ENCODE measurements at places on chromosomes 13 and 19.
A peak's percentile ranks its signal among the peaks of the same experiment; 100 is the strongest.

DNA sequence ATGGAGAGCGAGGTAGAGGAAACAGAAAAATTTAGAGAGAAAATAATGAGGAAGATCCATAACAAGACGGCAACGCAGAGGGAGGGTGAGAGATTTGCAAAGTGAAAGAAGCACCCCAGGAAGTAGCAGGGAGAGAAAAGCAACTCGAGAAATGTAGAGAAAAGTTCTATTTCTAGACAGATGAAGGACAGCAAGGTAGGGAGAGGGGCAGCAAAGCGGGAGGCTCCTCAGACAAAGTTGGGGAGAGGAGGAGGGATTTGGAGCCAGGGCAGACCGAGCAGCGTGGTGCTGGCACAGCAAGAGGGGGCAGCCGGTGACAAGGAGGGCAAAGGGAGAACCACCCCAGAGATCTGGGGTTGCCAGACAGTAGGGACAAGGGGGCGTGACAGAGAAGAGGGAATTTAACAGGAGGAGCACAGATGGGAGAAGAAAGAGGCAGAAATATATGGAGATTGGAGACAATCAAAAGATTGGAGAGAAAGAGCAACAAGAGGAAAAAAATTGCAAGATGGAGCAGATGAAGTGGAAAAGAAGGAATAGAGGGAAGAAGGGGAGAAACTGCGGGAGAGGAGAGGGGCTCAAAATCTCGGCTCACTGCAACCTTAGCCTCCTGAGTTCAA is 989 bp downstream of the ZNF766 start:
- peak; percentile 27 for DNase-seq

GRCh38 chr13:109733550-109733949 is 52.8 kb downstream of the IRS2 start:
- no peak for DNase-seq

GRCh38 chr19:49844138-49845095 is 6.5 kb upstream of the PTOV1 start:
- no peak for DNase-seq

- DNase-seq: peak; percentile 13
These were observed 46.7 kb downstream of the ZNF729 start for GRCh38 chr19:22332924-22333323.

DNA sequence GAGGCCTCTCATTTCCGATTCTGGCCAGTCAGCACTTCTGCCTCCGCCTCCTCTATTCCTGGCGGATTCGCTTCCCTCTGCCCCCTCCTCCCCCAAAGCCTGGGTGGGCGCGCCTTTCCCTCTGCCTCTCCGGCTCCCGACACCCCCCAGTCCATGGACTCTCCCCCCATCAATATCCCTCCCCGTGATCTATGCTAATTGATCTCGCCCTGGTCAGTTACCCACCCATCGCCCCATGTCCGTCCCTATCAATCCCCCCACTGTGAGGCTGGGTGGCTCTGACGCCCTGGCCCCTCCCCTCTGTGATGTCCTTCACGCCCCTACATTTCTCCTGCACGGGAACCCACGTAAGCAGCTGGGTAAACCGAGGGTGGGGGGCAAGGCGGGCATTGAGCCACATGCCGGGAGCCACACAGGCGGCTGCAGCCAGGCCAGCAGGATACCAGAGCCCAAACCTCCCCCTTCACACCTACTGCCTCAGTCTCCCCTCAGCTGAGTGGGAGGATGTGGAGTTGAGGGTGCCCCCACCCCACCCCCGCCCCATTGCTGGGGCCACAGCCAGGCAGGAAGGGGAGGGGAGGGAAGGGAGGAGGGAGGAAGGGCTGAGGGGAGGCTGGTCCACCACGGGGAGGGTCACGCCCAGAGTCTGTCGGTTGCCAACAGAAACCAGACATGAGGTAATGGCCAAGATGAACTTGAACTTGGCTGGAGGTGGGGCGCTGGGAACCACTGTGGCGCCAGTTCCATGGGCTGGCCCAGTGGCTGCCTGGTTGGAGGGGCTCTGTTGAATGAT is 21.0 kb downstream of the SMIM24 start:
- DNase-seq: peak; percentile 91

DNA sequence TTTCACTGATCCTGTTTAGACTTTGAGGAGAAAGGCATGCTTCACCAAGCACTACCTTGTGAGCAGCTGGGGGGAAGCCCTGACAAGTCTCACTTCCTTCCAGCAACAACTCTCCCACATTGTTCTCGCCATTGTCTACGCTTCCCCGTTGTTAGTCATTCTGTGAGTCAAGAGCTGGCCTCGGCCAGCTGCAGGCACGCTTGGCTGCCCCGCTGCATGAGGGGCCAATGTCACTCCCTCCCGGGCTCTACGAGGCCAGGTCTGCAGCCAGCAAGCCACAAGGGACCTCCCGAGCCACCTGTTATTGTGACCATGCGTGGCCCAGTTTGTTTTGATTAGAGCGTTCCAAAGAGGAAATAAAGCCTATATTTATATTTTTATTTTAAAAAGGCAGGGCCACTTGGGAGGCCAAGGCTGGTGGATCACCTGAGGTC is 220.9 kb downstream of the FOXO1 start:
- peak; percentile 60 for DNase-seq

- no peak for DNase-seq
These were observed 1431.0 kb upstream of the SPRY2 start for GRCh38 chr13:81771951-81772350.

DNA sequence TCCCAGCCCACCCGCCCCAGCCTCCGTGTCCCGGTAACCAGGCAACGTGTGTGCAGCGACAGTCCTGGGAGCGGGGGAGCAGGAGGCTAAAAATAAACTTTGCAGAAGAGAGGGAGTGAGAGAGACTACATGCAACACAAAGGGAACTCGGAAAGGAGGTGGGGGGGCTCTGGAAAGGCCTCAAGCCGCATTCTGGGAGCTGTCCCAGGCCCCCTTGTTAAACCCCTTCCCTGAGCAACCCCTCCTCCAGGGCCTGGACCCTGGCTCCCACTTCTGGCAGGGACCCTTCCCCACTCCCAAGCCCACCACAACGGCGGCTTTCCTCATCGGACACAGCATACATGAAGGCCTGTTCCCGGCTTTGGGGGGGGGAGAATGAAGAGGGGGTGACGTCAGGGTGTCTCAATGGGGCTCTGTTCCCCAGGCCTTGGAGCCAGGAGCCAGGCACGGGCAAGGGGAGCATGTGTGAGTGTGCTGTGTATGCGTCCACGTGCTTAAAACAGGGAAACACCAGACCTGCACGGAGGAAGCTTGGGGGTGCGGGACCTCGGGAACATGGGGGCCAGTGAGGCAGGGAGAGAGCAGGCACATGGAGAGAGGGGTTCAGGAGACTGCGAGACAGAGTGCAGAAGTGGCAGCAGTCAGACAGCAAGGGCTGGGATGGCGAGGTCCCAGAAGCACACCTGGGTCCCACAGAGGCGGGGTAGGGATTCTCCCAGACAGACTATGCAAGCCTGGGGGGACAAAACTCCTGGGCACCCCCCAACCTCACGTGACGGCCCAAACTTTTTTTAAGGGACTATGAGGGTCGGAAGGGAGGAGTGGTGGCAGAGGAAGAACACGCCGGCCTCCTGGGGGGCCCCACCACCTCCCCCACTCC is 2.3 kb downstream of the ERF start:
- no peak for DNase-seq

- no peak for DNase-seq
These were observed 5.4 kb upstream of the CDC37 start for GRCh38 chr19:10408511-10409283.

DNA sequence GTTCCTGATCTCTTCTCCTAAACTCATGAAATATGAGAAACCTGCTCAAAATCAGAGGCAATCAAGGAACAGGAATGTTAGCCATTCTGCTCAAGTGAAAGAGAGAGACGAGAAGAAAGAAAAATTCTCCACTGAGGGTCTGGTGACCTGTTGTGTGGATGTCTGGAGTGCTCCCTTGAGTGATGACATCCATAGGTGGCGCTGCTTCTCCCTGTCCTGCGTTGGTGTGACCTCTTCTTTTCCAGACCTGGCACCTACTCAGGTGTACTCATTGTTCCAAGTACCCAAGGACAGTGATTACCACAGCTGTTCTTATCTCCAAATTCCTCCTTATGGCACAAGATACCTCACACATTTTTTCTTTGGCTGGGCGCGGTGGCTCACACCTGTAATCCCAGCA is 4.0 kb downstream of the ZNF223 start:
- DNase-seq: no peak

DNA sequence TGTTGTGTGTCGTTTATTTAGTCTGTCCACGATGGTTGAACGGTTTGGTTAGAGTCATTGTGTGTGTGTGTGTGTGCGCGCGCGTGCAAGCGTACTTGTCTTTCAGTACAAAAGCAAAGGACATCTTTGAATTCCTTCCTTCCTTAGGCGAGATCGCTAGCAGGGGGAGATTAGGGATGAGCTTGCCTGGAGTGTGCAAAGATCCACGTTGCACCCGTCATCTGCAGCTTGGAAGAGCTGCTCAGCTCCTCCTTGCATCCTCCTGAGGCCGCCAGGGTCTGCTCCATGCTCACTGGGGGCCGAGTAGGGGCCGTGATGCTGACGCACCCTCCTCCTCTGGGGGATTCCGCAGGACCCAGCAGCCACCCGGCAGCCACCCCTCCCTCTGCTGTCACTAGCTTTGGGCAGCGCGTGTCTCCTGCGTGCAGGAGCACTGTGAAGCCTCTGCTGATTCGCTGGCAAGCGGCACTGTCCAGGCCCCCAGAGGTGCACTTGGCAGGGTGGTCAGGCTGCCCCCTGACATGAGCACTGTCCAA is 137.3 kb downstream of the KDM4B start:
- no peak for DNase-seq

GRCh38 chr13:21347753-21348318 is 111.3 kb downstream of the ZDHHC20 start:
- no peak for DNase-seq

GRCh38 chr13:52969373-52969772 is 59.2 kb upstream of the OLFM4 start:
- no peak for DNase-seq

DNA sequence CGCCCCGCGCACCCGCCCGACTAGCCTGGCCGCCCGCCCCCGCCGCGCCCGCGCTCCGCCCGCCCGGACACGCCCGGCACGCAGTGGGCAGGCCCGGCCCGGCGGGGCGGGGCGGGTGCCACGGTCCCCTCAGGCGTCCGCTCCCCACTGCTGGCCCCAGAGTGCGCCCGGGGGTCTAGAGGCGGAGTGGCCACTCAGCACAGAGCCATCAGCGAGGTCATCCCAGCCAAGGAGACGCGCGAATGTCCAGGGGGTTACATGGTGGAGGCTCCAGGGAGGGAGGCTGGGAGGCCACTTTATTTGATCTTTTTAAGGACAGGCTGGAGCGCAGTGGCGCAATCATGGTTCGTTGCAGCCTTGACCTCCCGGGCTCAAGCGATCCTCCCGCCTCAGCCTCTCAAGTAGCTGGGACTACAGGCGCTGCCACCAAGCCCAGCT is 236 bp upstream of the TINCR start:
- no peak for DNase-seq

GRCh38 chr13:100608906-100609305 is 20.3 kb upstream of the GGACT start:
- DNase-seq: no peak

DNA sequence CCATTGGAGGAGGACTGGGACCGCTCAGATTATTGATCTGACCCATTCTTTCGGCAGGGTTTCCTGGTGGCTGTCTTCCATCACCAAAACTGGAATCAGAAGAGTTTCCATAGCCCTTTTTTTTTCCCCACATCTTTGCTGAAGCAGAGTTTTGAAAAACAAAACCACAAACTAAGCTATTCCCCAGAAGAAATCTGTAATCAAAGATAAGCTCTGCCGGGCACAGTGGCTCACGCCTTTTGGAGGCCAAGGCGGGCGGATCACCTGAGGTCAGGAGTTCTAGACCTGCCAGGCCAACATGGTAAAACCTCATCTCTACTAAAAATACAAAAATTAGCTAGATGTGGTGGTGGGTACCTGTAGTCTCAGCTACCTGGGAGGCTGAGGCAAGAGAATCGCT is 4.2 kb upstream of the ICAM1 start:
- DNase-seq: no peak

DNA sequence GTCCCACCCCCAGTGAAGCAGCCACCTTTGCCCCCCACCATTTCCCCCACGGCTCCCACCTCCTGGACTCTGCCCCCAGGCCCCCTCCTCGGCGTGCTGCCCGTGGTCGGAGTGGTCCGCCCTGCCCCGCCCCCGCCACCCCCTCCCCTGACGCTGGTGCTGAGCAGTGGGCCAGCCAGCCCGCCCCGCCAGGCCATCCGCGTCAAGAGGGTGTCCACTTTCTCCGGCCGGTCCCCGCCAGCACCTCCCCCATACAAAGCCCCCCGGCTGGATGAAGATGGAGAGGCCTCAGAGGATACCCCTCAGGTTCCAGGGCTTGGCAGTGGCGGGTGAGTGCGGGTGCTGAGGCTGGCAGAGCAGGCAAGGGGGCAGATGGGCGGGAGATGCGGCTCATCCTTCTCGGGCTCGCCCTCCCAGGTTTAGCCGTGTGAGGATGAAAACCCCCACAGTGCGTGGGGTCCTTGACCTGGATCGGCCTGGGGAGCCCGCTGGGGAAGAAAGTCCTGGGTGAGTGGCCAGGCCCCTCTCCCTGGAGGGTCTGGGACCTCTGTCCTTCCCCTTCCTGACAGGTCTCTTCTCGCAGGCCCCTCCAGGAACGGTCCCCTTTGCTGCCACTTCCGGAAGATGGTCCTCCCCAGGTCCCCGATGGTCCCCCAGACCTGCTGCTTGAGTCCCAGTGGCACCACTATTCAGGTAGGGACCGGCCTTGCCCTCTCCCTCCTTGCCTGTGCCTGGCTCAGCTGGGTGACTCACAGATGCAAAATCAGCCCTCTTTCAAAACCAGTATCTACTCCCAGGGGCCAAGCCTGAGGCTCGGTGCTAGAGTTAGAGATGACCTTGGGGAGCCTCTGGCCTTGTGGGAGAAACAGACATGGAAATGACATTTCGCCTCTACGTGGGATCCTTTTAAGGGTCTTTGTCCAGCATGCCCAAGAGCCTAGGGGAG is 8.8 kb downstream of the IGFLR1 start:
- no peak for DNase-seq

DNA sequence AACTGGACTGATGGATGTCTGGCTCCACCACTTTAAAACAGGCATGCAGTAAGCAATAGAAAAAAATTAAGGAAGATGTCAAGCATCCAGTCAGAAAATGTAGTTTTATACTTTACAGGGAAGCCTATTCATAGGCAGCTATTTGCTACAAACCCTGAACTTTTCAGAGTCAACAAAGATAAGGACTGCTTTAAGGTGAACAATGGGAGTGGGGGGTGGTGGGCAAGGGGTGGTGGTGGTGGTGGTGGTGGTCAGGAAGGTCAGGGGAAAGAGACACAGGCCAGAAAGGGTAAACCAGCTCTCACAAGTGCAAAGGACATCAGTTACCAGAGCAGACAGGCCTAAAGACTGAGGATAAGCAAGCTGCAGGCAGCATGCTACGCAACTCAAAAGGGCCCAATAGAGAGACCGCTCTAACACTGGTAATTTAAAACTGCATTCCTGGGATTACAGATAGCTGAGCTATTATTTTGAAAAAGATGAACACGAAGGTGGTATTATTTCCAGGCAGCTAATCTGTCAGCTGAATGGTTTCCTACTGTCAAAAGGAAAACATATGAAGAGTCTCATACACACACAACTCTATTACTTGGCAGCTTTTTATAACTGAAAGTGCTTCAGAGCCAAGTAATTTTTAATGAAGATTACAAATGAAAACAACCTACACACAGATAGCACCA is 14.8 kb downstream of the BRD4 start:
- peak; percentile 80 for DNase-seq

Data from fibroblast of skin of back (primary cell).